ENCODE measurements at places on chromosomes 5 and 9.
A peak's percentile ranks its signal among the peaks of the same experiment; 100 is the strongest.

DNA sequence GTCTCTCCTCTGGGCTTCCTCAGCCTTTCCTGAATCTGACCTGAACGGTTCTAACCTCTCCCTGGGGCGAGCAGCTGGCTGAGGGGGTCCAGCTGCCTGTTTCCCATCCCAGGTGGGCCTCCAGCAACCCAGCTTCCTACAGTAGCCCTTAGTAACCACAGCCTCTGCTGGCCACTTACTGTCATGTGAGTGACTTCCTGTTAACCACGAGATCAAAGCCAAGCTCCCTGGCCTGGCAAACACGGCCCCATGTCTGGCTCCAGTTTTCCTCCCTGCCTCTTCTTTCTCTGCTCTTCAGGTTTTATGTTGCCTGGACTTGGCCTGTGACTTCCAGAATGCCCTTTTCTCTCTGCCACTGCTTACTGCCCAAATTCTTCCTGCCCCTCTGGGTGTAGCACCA lies 47.2 kb upstream of the DAB2IP start:
- DNase-seq = no peak

GRCh38 chr5:1292846-1293415 lies 1.9 kb downstream of the TERT start:
- no peak for DNase-seq

DNA sequence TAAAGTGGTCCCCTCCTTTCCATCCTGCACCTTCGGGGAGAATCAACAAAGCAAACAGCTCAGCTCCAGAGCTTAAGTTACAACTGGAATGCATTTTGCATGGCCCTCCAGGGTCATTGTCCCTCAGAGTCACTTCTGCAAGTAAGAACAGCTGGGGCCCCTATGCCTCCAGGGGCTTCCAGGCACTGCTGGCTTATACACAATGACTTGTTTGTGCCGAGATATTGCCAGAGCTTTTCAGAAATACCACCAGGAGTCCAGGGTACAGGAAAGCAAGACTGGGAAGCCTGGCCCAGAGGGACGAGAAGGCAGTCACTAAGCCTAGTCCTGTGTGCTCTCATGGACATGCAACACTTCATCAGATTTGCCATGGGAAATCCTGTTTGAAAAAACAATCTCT lies 11.3 kb downstream of the FRMD3 start:
- peak; percentile 52 for DNase-seq

DNA sequence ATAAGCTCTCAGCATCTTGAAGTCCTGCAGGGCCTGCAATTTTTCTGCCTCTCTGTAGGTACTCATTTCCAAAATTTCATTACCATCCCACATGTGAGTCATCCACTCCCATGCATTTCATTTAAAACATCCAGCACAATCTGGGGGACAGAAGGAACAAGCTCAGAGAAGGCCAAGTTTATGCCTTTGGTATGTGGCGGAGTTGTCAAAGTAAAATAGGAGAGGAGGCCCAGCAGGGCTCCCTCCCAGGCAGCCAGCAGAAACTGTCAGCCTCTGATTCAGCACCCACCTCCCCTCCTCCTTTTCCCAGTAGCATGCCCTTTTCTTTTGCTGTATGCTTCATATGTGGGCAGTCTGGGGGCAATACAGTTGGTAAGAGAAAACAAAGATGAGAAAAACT lies 126.4 kb upstream of the ZNF366 start:
- DNase-seq = no peak

- DNase-seq = no peak
Observed at GRCh38 chr5:138978581-138978980, 103.4 kb upstream of the LRRTM2 start.

DNA sequence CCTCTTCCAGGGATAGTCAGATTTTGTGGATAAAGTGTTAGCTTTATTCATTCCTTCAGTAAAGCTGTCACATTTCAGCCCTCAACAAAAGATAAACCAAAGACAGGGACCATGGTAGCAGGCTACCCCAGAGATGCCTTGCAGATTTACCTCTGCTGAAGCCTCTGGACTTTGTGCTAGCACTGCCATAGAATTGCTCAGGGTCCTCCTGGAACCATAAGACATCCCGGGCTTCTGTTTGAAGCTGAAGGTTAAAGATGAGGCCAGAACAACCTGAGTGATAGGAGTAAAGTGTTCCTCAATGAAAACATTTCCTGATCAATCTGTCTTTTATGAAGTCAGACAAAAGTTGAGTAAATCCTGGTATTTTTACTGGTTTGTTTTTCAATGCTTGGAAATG lies 57.5 kb upstream of the ARL15 start:
- no peak for DNase-seq

DNA sequence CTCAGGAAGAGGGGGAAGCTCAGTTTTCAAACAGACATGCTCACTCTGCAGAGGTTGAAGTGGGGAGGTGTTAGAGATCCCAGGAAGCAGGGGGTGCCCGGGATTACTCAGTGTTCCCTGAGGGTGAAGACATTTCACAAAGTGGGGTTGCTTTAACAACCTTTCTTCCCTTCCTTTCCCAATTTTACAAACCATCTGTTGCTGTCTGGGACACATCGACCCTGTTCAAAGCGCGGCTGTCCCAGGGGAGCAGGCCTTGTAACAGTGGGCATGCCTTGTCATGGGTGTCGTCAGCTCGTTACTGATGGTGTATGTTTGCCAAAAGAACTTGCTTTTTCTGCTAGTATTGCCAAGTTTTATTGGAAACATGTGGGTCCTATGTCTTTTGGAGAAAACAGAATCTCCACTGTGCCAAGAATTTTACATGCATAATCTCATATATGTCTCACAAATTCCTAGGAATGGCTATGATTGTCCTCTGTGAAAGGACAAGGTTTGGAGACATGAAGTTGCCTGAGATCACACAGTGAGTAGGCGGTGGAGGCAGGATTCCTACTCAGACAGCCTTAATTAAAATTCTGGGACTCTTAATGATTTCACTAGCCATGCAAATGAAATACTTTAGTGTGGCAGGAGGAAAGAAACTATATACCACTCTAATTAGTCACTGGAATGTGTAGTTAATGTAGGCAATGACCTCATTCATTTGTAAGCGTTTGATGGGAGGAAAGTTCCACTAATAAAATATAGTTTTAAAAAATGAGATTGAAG lies 198.9 kb downstream of the NXNL2 start:
- peak; percentile 58 for DNase-seq

GRCh38 chr5:140240987-140241706 lies 61.8 kb downstream of the PFDN1 start:
- DNase-seq = peak; percentile 74

- no peak for DNase-seq
Observed at GRCh38 chr9:127316586-127317323, 52.2 kb downstream of the GARNL3 start.

- no peak for DNase-seq
Observed at GRCh38 chr9:91192381-91193086, 169.2 kb downstream of the AUH start.

- no peak for DNase-seq
Observed at GRCh38 chr9:113945784-113946183, 69.7 kb downstream of the ZNF618 start.

DNA sequence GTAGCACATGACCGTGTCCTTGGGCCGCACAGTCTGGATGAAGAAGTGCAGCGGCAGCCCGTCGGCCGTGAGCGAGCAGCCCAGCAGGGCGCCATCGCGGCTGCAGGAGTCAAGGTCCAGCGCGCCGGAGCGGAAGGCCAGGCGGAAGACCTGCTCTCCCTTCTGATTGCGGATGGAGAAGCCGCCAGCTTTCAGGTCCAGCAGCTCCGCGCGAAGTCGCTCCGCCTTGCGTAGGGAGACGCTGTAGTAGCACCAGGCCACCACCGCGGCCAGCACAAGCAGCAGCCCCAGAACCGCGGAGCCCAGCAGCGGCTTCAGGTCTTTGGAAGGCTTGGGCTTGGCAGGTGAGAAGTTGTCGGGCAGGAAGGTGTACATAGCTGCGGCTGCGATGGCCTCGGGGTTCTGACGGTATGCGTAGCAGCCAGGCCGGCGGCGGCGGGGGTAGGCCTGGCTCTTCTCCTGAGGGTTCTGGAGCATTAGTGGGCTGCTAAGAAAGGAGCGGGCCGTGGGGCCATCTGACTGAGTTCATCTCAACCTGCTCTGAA lies 4.2 kb downstream of the MYORG start:
- DNase-seq = no peak

DNA sequence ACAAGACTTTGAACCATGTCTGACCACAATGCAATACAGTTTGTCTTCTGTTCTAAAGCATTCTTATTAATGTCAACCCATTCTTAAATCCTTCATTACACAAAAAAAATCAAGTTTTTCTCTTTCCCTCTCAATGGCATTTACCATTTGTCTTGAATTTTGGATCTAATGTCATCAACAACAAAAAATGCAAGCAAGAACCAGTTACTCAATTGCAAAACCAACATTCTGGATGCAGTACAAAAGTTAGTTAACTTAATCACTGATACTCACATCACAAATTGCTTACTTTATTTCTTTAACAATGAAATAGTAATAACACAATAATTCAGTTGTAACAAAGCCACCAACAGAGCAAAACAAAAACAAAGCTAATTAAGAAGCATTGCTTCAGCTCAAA lies 6.0 kb downstream of the C9orf40 start:
- DNase-seq = no peak

DNA sequence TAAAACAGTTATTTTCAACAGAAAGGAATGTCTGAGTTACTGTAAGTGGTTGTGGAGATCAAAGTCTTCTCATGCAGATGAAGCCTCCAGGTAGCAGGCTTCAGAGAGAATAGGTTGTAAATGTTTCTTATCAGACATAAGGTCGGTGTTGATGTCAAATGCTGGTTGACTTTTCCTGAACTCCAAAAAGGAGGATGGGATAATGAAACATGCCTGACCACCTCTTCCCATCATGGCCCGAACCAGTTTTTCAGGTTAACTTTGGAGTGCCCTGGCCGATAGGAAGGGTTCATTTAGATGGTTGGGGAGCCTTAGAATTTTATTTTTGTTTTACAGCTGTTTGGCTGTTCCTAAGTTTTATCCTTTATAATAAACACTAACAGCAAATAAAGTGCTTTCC lies 478.4 kb downstream of the ACTL7B start:
- DNase-seq = no peak

- DNase-seq = no peak
Observed at GRCh38 chr5:149632311-149633251, 51.3 kb downstream of the ARHGEF37 start.

GRCh38 chr9:128690684-128691034 lies 1.6 kb downstream of the SET start:
- DNase-seq = no peak

DNA sequence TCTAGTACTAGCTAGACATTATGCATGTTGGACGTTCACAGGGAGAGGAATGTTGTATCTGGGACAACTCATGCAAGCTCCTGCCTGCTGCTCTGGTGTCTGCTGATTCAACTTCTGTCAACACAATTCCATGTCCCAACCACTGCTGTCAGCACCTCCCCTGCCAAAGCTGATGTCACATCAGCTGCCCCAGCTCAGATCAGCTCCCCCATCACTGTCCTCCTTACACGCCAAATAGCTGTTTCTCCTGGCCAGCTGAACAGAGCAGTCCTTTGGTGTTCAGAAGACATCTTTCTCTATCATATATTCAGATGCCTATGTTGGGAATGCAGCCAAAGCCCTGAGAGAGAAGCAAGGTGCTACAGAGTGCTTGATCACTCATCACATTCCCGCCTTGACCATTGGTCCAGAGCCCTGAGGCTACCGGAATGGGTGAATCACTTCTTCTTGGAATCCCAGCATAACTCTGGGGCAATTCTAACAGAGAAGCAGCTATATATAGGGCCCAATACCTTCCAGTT lies 223.3 kb downstream of the SEC61B start:
- DNase-seq = no peak

DNA sequence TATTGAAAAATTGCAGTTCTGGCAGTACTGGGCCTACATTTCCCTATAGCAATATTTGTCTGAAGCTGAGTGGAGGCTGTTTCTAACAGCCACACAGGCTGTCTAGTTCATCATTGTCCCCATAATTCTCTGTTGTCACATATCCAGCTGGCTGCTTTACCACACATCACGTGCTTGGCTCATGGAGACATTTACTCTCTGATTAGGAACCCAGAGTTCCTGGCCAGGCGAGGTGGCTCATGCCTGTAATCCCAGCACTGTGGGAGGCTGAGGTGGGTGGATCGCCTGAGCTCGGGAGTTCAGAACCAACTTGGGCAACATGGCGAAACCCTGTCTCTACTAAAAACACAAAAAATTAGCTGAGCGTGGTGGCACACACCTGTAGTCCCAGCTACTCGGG lies 81.4 kb downstream of the PGM5 start:
- DNase-seq = no peak

Measured in glutamatergic neuron (in vitro differentiated cells).